NCI-H2081 treated with DMSO at 0.1 percent for 48 hours (cell line): ENCODE measurements at places on chromosomes 3 and 15.

- DNase-seq, result no peak
Observed at GRCh38 chr15:100949691-100950090, 30.5 kb downstream of the LRRK1 start.

DNA sequence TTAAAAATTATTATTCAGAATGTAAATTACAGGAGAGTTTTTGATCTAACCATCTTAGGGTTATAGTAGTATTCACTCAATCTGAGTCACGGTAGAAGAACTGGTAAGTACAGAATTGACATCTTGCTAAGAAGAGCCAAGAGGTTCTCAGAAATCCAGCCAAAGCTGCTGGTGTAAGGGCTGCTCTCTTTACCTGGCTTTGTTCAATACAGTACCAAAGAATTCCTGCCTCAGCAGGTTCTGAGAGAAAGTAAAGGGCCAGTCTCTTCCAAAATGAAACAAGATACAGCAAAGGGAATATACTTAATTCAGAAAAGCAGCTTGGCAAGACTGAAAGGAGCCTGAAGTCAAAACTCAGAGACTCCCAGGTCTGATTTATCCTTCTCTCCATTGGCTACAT lies 193.1 kb downstream of the TNIK start:
- no peak for DNase-seq

DNA sequence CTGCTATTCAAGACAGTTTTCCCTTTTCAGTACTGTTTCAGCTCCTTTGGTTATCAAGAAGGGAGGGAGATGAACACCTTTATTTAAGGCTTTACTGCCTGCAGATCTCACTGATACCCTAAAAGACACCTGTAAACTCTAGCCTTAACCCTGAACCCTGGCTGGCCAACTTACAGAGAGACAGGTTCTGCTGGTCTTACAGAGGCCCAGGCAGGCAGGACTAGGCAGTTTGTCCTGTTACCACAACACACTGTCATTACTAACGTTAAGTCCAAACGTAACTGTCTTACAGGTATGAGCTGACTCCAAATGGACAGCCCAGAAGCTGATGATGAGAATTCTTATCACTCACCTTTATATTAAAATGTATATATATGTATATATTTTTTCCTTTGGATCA lies 42.1 kb downstream of the ESYT3 start:
- DNase-seq, result no peak

- no peak for DNase-seq
Observed at GRCh38 chr3:113560831-113561623, 28.7 kb downstream of the SIDT1 start.

DNA sequence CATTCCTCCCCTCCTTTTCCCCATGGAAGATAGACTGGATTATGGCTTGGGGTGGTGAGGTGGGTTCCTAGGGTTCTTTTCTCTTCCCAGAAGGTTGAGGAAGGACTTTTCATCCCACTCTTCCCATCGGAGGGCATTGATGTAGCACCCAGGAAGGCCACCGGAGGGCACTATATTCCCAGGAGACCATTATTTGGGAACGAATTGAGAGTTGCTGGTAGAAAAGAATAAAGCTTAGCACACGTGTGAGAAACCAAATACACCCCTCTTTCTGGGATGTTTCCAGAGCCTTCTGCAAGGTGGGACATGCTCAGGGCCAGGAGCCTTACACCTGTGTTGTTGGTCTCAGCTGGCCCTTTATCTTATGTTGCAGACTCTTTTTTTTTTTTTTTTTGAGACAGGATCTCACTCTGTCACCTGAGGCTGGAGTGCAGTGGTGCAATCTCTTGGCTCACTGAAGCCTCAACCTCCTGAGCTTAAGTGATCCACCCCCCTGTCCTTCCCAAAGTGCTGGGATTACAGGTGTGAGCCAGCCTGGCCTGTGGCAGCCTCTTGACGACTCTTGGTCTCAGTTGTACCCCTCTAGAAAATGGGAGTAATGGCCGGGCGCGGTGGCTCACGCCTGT lies 6.3 kb upstream of the CDC25A start:
- no peak for DNase-seq

DNA sequence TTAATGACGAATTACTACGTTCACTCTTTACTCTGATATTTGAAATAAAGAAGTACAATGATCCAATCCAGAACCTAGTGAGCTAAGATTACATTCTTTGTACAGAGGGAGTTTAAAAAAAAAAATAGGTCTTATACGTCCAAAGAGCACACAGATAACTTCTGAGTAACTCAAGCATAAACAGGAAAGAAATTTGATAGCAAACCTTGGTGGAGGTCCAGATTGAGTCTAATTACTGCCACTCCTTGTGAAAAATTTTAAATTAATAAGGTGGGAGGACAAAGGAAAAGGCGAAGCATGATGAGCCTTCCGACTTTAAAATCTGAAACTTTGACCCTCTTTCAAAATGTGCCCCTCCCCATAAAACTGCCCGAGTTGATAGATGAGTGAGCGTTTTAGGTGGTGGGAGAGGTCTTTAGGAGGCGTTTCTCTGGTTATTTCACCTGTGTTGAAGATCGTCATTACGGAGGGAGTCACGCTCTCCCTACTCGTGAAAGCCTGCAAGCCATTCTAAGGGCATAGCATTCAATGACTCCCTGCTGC lies 127.0 kb upstream of the ROBO2 start:
- DNase-seq, result no peak
